ENCODE measurements at places on chromosomes 6 and 20. TPM values are rescaled to one million over a fixed set of nuclear protein-coding genes. Genes with fewer than 3 reads are reported as not detected.

IRF4 gene
- 6.0 TPM for total RNA-seq

SRF gene
- 29.2 TPM for total RNA-seq

NFS1 gene
- total RNA-seq, result 22.2 TPM

ACSS2 gene
- 131 TPM for total RNA-seq

ANKRD66 gene
- total RNA-seq, result 4.0 TPM

LGSN gene
- 1.7 TPM for total RNA-seq

FAM162B gene
- total RNA-seq, result 14.9 TPM

Data from lower lobe of right lung (tissue), 2 donors.